NCI-H1417 treated with DMSO at 0.1 percent for 48 hours (cell line): ENCODE measurements at places on chromosomes 3 and 15.
A peak's percentile ranks its signal among the peaks of the same experiment; 100 is the strongest.

DNA sequence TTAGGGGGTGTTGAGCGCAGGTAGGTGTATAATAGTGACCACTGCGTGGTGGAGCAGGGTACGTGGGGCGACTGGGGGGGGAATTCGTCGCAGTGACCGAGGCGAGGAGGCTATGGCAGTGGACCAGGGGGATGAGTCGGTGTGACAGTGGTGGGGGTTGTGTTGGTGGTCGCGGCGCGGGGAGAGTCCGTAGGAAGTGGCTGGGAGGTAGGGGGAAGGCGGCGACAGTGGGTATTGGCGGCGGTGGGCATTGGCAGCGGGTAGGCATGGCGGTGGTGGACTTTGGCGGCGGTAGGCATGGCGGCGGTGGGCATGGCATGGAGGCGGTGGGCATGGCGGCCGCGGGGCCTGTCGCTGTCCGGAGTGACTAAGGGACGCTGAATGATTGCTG is 739 bp downstream of the SNRPN start:
- no peak for DNase-seq

- DNase-seq, result no peak
Measured at GRCh38 chr3:24947103-24947502, 452.5 kb upstream of the THRB start.

DNA sequence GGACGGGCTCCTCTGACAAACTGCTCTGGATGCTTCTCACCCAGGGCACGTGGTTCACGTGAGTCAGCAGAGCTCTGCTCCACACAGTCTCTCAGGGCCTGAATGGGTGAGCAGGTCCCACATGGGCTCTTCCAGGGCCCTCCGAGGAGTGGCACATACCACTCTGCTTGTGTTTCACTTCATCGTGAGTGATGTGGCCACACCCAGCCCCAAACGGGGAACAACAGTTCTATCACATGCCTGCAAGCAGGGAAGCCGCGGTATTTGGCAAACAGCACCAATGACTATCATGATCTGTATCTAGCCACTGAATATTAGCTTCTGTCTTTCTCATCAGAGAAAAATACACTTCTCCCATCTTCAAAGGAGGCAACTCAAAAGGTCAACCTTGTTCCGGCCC is 352.8 kb downstream of the GABRG3 start:
- DNase-seq, result no peak

DNA sequence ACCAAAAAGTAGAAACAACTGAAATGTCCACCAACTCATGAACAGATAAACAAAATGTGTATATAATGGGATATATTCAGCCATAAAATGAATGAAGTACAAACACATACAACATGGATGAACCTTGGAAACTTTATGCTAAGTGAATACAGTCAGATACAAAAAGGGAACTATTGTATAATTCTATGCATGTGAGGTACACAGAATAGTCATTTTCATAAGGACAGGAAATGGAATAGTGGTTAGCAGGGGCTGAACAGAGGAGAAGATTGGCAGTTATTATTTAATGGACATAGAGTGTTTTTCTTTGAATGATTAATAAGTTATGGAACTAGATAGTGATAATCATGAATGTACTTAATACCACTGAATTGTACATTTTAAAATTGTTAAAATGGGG is 20.0 kb upstream of the TRANK1 start:
- no peak for DNase-seq

DNA sequence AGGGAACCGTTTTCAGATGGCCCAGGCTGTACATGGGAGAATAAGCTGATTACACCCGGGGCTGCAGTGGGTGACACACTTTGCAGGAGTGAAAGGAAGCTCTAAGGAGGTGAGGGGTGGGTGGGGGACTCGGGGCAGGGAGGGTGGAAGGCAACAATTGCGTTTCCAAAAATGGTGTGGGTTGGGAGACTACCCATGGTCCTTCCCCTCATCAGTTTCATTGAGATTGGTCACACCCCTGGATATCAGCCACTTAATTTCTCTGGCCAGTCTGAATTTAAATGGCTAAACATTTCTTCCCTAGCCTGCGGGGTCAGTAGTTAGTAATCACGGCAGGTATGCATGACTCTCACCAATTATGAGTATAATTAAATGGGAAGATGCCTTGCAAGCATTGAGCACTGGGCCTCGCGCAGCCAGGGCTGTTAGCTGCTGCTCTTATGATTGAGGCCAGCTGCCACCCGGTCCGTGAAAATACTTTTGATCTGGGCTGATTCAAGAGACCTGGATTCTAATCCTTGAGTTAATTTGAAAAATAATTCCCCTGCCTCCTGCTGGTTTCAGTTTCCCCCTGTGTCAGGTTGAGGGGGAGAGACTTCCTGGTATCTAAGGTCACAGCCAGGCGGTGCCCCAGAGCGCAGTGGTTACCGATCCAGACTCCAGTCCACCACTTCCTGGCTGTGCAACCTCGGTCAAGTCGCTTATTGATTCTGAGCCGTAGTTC is 23.3 kb downstream of the SLC6A6 start:
- DNase-seq, result no peak

DNA sequence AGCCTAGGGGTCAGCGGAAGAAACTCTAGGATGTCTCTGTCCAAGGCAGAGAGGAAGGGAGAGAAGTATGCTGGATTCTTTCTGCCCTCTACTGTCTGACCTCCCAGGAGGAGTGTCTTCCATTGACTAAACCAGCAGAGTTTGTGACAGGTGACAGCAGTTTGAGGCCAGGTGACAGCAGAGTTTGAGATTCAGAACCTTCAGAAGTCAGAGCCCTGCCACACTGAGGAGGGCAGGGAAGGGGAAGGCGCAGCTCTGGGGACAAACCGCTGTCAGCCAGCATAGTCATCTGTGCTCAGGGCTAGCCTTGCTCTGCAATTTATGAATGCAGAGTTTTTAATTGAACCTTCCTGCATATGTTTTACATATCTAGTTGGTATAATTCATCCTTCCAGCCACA is 12.3 kb downstream of the NRROS start:
- no peak for DNase-seq

DNA sequence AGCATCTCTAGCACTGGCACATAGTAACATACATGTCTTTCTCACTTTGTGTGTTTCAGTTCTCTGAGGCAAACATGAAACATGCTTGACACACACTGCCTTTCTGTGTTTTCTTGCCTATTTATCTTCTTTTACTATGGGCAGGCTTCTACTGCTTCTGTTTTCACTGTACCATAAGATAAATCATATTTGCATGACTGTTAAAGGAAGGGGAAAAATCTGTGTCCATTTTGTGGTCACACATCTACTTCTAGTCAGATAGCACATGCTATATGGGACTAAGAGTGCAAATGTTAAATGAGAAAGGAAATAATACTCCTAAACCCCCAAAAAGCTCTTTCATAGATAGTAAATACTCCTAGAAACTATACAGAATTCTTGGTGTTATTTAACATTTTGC is 386.4 kb downstream of the ZBTB20 start:
- no peak for DNase-seq

DNA sequence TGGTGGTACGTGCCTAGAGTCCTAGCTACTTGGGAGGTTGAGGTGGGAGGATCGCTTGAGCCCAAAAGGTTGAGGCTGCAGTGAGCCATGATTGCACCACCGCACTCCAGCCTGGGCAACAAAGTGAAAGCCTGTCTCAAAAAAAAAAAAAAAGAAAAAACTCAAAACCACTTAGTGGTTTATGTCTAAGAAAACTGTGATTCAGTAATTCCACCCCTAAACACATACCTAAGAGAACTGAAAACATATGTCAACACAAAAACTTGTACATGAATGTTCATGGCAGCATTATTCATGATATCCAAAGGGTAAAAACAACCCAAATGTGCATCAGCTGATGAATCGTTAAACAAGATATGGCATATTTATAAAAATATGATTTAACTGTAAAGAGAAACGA is 14.3 kb downstream of the SPG21 start:
- DNase-seq, result no peak

DNA sequence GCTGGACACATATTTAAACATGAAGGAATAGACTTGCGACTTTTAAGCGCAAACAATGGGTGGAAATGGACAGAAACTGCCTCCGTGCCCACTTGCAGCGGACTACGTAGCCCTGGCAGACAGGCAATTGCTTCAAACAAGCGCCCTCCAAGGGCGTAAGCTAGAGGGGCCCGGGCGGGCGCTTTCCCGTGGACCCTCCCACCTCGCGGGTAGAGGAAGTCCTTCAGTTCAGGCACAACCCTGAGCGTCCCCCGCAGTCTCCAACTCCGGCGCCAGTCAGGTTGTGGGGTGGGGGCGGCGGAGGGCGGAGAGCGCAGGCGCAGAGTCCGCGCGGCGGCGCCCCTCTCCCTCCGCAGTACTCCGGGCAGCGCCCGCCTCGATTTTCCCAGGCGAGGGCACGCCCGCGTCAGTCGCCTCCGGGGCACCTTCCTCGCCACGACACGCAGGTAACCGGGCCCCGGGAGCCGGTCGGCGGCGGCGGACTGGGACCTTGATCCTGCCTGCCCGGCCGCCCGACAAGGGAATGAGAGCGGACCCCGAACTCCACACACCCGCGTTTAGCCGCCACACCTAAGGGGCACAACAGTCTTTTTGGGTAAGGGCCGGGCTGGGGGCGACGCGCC is at the start of gene SLC35G2:
SLC35G2 (plus strand) TSS at position 358 of the 623 bp plus-strand sequence. CDS start 35,335 bp downstream, outside the sequence.
- DNase-seq, result peak; percentile 43

- no peak for DNase-seq
Measured at GRCh38 chr15:63069616-63070090, 27.1 kb downstream of the TPM1 start.

GRCh38 chr3:66386011-66386924 is 114.6 kb downstream of the LRIG1 start:
- DNase-seq, result no peak

GRCh38 chr3:119695480-119695879 is 7.3 kb upstream of the CFAP91 start:
- no peak for DNase-seq

DNA sequence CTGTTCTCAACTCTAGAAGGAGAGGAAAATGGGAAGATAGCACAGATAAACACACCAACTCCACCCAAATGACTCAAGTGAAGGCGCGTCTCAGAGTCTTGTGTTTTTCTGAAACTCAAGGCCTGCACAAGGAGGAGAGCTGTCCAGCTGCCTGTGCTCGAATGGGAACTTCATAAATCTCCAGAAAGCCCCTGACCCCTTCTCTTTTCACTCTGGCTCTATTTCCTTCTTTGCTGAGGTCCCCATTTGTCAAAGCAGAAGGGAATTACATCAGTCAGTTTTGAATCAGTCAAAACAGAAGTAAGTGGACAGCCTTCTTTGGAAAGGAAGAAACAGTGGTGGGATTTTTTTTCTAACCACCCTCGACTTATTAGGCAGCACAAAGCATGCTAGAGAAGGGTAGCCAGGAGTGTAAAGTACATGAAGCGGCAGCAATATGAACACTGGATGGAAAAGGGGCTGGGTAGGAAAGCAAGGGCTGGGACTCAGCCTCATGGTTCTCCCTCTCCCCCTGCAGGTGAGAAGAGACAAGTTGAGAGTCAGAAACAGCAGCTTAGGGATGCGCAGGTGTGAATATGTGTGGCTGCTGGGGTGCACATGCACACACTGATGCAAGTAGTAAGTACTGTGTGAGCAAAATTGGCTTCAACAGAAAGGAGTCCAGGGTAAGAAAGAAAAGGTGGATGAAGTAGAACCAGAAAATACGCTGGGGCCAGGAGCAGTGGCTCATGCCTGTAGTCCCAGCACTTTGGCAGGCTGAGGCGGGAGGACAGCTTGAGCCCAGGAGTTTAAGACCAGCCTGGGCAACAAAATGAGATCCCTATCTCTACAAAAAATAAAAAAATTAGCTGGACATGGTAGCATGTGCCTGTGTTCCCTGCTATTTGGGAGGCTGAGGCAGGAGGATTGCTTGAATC is 36.6 kb upstream of the MAGEF1 start:
- DNase-seq, result no peak

DNA sequence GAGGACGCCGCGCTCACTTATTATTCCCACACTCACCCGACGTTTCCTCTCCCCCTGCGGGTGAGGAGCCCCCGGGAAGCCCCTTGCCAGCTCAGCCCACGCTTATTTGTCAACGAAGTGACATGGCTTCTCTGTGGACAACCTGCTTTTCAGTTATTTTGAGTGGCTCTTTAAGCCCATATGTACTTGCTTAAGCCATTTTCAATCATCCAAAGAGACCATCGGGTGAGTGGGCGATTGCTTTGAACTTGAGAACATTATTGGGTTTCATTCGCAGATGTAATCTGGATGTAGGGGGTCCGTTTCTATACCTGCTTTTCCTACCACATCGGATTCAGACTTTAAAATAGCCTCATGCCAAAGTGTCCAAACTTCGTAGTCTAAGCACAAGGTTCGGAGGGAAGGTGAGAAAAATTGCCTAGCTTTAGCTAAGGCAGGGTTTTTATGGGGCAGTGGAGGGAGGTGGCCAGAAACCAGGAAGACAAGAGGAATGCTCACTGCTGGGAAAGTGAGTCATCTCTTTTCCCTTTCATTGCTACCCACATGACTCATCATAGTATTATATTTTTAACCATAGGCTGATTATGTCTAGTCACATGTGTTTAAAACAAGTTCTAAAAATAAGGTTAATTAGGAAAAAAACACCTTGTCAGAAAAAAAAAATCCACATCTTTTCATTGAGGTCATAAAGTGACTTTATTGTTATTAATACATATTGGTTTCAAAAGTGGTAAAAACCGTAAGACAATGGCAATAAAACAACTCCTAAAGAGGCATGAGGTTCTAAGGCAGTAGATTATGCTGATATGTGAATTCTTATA is 773.1 kb upstream of the NR2F2 start:
- no peak for DNase-seq

GRCh38 chr3:32256206-32256605 is 17.7 kb downstream of the CMTM8 start:
- DNase-seq, result no peak

GRCh38 chr3:129525341-129525968 is 3.0 kb upstream of the RHO start:
- DNase-seq, result no peak

- DNase-seq, result no peak
Measured at GRCh38 chr3:49248840-49249227, 28.2 kb downstream of the C3orf62 start.

- DNase-seq, result no peak
Measured at GRCh38 chr15:25493823-25494526, 55.2 kb upstream of the UBE3A start.

- no peak for DNase-seq
Measured at GRCh38 chr15:25887870-25888269, 24.7 kb upstream of the ATP10A start.

DNA sequence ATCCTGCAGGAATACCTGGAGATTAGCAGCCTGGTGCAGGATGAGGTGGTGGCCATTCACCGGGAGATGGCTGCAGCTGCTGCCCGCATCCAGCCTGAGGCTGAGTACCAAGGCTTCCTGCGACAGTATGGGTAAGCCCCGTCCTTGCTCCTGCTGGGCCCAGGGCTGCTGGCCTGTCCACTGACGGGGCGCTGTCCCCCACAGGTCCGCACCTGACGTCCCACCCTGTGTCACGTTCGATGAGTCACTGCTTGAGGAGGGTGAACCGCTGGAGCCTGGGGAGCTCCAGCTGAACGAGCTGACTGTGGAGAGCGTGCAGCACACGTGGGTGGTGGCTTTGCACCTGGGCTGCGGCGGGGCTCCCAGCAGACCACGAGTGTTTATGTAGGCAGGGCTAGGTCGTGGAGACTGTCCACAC is 5.0 kb downstream of the FES start:
- DNase-seq, result no peak
